ENCODE measurements at places on chromosomes 3 and 15.
A peak's percentile ranks its signal among the peaks of the same experiment; 100 is the strongest.

GRCh38 chr3:127650236-127650635 lies 21.3 kb downstream of the PODXL2 start:
- DNase-seq: no peak

DNA sequence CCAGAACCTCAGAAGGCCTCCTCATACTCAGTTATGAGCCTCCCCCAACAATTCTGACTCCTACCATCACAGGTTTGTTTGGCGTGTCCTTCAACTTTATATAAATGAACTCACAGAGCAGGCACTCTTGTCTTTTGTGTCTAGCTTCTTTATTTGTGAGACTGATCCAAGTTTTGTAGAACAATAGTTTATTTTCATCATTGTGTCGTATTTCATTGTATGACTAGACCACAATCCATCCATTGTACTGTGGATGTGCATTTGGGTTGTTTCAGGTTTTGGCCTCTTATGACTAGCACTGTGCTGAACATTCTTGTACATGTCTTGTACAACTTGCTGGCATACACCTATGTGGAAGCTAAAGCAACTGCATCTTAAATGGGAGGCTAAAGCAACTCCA lies 292.8 kb upstream of the LYSMD4 start:
- no peak for DNase-seq

DNA sequence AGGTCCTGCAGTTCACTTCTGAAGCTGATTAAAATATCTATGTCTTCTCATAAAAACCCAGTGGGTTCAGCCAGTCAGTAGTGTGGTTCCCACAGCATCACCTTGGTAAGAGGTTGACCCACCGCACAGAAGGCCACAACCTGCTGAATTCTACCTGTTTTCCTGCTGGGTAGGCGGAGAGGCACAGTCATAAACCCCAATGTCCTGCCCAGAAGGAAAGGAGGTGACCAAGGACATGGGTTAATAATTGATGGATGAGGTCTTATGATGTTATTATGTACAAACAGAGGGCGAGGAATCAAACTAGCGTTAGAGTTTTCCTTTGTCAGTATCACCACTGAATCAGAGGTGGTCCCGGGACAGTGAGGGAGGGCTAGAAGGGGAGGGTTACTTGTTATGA lies 27.8 kb downstream of the CA12 start:
- no peak for DNase-seq

DNA sequence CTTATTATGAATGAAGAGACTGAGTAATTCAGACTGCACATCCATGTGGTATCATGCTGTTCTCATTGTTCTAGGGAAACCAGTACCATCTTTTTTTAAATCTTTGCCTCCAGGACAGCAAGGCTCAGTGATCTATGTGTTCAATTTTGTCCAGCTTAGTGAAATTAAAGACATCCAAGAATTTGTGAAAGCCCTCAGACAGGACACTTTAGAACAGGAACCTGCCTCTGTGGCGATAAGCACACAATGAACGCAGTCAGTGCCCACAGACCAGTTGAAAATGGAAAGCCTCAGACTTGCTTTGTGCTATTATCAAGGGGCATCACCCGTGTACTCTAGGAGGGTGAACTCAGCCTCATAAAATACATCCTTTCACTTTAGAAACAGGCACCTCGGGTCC lies 20.1 kb downstream of the EID1 start:
- DNase-seq: no peak

GRCh38 chr3:123759871-123760270 lies 124.3 kb downstream of the MYLK start:
- DNase-seq: no peak

DNA sequence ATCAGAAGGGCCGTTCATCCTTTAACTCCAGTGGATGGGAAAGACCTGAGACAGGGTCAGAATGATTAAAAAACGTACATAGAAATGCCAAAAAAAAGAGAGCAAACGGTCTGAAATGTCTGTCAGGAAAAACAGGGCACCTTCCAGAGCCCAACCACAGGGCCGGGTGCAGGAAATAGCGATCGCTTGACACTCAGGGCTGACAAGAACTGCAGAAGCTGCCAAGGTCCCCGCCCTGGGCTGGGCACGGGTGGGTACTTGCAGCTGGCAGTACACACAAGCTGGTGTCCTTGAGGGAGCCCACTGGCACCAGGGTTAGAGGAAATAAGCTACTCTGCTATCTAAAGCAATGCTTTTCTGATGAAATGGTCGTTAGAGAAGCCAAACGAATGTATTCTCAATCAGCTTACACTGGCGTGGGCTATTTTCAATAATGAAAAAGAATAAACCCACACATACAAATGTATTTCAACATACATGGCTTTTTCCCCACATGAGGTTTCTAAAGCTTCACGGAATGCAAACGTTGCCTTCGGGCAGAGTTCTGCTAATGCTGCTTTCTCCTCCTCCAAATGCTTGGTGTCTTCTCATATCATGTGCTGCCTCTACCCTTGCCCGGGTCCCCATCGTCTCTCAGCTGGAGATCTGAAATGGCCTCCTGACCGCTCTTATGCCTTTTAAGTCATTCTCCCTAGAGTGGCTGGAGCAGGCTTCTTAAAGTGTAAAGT lies 15.6 kb downstream of the FRMD4B start:
- peak; percentile 88 for DNase-seq

DNA sequence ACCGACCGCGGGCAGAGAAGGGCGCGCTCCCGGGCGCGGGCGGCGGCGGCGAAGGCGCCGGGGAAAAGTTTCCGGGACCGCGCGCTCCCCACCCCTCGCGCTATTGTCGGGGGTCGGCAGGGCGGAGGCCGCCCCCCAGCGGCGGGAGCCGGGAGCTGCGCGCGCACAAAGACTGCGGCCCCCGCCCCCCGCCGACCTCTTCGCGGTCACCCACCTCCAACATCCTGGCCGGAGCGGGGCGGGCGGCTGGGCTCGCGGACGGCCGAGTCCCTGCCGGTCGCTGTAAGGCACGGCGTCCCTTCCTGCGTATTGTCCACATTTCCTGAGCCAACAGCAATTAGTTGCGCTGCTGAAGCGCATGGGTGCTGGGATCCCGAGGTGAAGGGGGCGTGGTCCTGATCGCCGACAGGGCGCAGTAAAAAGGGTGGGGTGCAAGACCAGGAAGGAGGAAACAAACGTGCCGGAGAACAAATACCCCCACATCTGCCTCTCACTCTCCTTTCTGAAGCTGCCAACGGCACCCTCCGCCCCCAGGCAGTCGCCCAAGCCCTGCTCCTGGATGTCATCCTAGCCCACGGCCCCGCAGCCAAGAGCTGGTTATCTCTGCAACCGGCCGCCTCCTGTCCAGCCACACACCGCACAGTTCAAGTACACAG lies at the start of gene TMEM44:
Gene TMEM44 (minus strand): TSS at position 71 of the 656 bp plus-strand sequence. CDS start 204 bp downstream, outside the sequence.
- DNase-seq: peak; percentile 79
